ENCODE measurements at places on chromosomes 6 and 20.

GRCh38 chr6:44415449-44415848, 27.9 kb downstream of the CDC5L start:
- no peak for DNase-seq

DNA sequence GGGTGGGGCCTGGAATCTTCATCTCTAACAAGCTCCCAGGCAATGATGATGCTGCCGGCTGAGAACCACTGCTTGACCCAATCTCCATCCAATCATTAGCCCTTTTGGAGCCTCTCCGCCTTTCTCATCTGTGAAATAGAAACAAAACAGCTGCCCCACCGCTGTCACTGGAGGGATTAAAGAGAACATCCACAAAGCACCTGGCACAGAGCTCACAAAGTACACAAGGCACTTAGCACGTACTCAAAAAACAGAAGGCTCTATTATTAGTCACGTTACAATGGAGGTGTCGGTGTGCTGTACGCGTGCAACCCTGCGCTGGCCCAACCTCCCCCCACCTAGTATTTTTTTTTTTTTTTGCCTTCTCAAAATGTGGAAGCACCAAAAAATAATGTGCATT, 213.5 kb upstream of the ARID1B start:
- peak; percentile 17 for DNase-seq

DNA sequence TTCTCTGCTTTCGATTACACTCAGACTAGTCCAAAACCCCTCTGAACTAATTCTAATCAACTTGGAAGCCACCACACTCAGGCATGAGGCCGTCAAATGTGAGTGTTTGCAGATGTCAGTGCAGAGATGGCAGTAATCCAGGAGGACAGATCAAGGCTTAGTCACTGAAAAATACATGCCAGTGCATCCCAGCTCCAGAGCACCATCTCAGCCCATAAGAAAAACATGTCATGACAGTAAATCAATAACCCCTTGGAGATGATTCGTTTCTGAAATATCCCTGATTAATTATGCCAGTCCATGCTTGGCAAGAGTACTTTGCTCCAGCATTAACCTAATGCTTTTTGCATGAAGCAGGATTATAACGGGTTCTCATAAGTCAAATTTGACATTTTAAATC, 179.5 kb downstream of the ADAT2 start:
- DNase-seq = peak; percentile 66

- no peak for DNase-seq
Measured at GRCh38 chr6:47427680-47428079, 49.9 kb upstream of the CD2AP start.

- DNase-seq = no peak
Measured at GRCh38 chr6:170385506-170385905, 78.9 kb downstream of the FAM120B start.

GRCh38 chr6:145801021-145801420, 13.6 kb downstream of the FBXO30 start:
- no peak for DNase-seq

DNA sequence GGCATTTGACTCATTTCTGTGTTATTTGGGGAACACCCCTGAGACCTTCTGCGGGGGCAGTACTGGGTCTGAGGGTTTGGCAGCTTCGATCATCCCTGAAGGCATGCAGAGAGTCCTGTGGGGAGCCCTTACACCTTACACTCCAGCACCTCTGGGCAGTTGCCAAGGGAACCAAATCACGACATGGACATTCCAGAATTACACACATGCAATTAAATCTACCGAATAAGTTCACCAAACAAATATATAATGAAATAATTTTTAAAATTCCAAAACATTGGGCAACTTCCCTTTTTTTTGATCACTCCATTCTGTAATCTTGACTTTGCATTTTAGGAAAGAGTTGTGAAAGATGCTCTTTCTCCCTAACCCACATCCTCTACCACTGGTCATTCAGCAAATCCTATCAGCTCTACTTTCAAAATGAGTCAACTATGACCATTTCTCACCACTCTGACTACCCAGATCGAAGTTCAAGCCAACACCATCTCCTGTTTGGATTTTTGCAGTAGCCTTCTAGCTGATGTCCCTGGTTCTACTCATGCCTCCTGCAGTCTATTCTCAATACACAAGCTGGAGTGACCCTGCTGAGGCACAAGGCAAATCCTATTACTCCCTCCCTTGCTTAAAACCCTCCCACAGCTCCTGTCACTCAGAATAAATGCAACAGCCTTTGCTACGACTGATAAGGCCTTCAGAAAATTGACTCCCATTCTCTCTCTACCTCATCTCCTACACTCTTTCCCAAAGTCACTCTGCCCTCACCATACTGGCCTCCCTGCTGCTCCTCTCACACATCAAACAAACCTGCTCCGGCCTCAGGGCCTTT, 533.3 kb downstream of the HACE1 start:
- peak; percentile 13 for DNase-seq

GRCh38 chr20:15638816-15639215, 934.4 kb downstream of the KIF16B start:
- no peak for DNase-seq

DNA sequence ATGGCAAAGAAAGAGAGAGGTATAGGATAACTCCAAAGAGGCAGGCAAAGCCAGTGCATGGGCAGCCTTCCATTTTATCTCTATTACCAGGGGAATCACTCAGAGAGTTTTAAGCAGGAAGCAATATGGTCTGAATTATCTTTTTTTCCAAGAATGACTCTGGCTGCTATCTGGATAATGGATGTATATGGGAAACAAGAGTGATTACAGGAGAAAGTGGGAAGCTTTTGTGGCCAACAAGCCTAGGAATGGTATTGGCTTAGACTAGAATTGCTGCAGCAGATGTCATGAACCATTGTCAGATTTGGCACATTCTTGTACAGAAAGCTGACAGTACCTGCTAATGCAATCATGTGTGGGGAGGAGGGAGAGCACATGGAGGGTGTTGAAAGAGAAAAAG, 73.0 kb upstream of the BTBD3 start:
- DNase-seq = no peak

DNA sequence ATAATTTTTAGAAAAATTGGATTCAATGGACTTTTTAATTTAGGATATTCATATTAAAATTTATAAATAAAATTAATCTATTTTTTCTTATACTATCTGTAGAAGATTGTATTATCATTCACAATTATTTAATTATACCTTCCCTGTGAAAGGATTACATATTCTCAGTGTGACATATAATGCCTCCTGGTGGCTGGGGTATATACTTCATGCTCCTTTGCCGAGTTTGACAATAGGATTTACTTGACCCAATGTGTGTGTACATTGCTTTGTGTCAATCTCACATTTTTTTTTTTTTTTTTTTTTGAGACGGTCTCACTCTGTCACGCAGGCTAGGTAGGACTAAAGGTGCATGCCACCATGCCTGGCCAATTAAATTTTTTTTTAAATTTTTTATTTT, 230.0 kb upstream of the CHD6 start:
- no peak for DNase-seq

DNA sequence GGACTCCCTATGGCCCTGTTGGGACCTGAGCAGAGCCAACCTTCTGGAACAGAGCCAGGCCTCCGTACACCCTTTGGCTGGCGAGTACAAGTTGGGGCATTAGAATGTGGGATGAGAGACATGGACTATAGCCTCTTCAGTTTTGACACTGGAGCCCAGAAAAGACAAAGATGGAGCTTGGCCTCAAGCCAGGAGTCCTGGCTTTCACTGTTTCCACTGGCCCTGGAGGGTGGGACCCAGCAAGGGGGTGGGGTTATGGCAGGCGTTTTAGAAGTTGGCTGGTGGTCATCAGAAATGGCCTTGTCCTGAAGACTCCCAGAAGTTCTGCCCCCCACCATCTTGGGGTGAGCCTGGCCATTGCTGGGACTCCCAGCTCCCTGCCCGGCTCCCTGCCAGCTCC, 21.8 kb downstream of the ITPR3 start:
- no peak for DNase-seq

GRCh38 chr20:57468523-57469417, 56.2 kb downstream of the CTCFL start:
- no peak for DNase-seq

DNA sequence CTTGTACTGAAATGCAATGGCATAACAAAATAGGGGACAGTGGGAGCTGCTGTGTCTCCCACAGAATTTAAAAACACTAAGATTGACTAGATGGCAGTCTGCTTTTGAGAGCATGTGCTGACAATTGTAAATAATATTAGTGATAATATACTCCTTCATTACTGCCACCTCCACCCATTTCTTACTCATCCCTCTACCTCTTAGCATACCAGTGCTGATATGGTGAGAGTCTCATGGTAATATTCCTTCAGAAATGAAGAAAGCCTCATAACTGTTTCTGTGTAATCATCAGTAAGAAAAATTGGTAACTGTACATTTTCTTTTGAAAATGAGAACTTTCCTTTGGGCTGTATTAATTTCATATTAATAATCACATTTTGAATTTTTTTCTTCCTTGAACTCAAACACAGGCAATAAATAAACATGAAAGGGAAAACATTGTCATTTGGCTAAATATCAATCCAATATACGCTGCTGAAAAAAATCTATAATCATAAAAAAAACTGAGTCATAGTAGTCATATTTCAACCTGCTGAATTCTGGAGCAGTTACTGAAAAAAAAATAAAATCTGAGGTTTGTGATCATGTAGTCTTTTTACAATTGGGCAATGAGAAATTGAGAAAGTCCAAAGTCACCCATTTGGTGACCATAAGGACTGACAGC, 34.6 kb downstream of the FAM83B start:
- DNase-seq = no peak

DNA sequence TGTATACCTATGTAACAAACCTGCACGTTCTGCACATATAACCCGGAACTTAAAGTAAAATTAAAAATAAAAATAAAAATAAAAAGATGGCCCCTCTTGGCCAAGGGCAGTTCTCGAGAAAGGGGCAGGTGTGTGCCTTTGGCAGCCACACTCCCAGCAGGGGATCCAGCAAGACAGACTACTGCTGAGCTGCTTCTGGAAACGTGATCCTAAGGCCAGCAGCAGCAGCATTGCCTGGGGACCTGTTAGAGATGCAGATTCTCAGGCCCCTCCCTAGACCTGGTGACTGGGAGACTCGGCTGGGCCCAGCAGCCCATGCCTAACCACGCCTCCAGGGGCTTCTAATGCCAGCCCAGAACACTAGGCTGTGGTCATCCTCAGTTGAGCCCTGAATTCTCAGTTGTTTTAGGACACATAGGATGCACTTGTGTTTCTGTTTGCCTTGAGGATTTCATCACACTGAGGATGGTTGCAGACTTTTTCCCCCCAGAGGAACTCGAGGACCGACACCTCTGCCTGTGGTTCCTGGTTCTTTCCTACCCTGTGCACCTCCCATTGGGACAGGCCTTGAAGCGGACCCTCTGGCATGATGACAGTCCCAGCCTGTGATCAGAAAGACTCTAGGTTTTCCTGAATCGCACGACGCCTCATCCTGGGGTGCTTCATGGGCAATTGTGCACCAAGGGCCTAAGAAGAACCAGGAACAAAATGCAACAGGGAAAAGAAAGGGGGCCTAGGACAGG, 105.9 kb downstream of the TOX2 start:
- DNase-seq = peak; percentile 11

GRCh38 chr20:46000262-46000996, 8.3 kb upstream of the MMP9 start:
- no peak for DNase-seq

DNA sequence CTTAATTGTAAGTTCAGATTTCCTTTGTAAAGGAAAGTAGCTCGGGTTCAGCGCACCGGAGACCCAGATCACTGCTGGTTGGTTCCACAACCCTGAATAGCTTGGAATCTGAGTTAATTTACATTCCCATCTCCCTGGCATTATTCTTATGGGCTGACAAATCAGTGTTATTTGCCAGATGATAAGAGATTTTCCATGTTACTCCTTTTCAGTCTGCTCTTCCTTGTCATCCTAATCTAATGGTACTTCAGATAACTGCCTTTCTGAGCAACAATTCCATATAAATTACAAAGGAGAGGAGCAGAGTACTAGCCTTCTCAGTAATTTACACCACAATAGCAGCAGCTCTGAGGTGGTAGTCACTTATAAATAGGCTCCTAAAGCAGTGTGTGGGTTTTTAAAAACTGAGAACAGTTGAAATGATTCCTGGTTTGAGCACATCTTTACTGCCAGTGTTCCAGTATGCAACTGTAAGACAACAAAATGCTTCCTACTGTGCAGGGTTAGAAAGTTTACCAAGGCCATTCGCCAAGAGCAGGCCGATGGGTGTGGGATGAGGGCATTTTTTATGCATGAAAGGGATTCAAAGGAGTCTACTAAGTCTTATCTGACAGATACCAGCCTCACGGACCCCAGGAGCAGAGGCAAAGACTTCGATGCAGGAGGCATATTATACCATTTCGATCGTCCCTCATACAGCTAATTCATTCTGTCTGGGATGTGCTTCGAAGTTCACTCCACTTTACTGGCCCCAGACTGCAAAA, 89.7 kb downstream of the NDUFAF5 start:
- no peak for DNase-seq

GRCh38 chr20:10551732-10552724, 116.9 kb downstream of the SLX4IP start:
- no peak for DNase-seq

- DNase-seq = no peak
Measured at GRCh38 chr6:43795421-43795820, 25.4 kb downstream of the VEGFA start.

- no peak for DNase-seq
Measured at GRCh38 chr20:60950561-60950960, 301.5 kb upstream of the CDH4 start.

DNA sequence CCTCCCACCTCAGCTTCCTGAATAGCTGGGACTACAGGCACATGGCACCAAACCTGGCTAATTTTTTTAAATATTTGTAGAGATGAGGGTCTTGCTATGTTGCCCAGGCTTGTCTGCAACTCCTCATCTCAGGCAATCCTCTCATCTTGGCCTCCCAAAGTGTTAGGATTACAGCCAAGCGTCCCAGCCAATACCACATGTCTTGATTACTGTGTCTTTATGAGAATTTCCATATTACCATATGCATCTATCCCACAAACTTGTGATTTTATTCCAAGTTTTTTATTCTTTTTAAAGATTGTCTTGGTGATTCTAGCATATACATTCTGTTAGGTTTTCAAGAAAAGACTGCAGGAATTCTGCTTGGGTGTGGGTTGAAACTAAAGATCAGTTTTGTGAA, 82.7 kb downstream of the LPA start:
- DNase-seq = no peak

DNA sequence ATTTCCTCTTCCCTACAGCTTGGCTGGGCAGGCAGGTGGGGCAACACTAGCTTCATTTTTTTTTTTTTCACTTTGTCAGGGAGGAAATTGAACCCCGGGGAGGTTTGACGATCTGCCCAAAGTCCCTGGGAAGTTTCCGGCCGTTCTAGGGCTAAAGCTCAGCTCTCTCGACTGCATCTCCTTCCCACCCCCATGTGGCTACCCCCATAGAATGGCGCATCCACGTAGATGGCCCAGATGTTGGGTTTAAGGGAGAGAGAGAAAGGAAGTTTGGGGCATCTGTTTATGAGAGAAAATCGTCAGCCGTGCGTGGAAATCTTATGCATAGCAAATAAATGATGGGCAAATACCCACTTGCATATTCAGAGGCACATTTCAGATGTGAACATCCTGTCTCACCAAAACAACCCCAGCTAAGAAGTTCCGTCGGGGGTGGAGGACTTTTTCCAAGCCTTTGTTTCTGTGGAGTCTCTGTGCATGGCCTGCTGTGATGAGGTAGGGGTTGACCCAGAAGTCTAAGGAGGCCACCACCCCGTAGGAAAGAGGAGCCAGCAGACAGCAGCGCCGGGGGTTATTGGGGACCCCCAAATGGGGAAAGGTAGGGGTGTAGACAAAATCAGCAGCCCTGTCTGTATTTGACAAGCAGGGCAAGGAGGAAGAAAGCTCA, 40.5 kb upstream of the ZNF831 start:
- DNase-seq = no peak

Measured in LHCN-M2 (cell line).